Purkinje cell (primary cell): ENCODE measurements at places on chromosomes 11 and 22. TPM values are rescaled to one million over a fixed set of nuclear protein-coding genes. Genes with fewer than 3 reads are reported as not detected.

SCUBE1 gene
- not detected in 2 replicates for polyA plus RNA-seq

OR5M3 gene
- not detected in 2 replicates for polyA plus RNA-seq

CABP7 gene
- polyA plus RNA-seq: 6.6 and 11.0 TPM in 2 replicates

GALNT18 gene
- polyA plus RNA-seq: 81.2 and 104 TPM in 2 replicates

OR52I1 gene
- polyA plus RNA-seq: not detected in 2 replicates
